ENCODE measurements at places on chromosomes 3 and 15.

DNA sequence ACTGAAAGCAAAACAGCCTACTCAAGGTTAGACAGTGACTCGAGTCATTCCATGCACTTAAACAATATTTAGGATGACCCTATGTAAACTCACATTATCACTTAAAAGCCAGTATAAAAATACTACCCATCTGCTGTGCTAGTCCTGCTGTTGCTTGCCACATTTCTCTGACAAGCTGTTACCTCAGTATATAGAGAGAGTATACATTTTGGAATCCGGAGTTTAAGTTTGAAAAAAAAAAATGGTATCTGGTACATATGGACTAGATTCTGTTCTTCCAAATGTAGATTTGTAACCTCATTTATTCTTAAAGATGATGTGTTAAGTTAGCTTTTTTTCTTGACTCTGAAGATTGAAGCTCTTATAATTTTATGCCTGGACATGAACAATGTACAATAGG is 503.8 kb upstream of the TPRG1 start:
- no peak for DNase-seq

- DNase-seq, result peak; percentile 3
Measured at GRCh38 chr3:47315069-47315647, 32.4 kb downstream of the KLHL18 start.

DNA sequence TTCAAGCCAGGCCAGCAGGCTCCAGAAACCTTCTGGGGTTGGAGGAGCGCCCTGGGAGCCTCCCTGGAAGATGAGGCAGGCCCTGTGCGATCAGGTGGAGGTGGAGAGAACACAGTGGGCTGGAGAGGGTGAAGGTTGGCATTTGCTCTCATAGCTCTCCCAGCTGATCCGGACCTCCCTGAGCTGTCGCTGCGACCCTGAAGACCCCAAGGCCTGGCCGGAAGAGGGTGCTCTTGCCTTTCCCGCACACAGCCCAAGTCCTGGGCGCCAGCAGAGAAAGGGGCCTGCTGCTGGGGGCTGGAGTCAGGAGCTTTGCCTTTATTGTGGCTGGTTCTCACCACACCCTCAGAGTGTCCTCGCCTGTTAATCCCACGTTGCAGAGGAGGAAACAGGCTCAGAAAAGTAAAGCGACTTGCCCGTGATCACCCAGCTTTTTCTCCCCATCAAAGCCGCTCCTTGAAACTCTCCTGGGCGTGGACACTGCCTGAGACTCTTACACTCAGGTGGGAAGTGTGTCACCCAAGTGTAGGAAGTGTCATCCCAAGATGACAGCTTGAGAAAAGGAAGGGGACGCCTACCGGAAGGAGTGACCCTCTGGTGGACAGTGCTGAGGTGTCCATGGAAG is 8.6 kb upstream of the RPL29 start:
- peak; percentile 35 for DNase-seq

GRCh38 chr3:23487015-23487414 is 283.9 kb downstream of the UBE2E2 start:
- DNase-seq, result no peak

GRCh38 chr3:67497746-67498145 is 156.7 kb downstream of the SUCLG2 start:
- DNase-seq, result no peak

- DNase-seq, result no peak
Measured at GRCh38 chr15:43246261-43246774, 20.4 kb downstream of the TGM5 start.

DNA sequence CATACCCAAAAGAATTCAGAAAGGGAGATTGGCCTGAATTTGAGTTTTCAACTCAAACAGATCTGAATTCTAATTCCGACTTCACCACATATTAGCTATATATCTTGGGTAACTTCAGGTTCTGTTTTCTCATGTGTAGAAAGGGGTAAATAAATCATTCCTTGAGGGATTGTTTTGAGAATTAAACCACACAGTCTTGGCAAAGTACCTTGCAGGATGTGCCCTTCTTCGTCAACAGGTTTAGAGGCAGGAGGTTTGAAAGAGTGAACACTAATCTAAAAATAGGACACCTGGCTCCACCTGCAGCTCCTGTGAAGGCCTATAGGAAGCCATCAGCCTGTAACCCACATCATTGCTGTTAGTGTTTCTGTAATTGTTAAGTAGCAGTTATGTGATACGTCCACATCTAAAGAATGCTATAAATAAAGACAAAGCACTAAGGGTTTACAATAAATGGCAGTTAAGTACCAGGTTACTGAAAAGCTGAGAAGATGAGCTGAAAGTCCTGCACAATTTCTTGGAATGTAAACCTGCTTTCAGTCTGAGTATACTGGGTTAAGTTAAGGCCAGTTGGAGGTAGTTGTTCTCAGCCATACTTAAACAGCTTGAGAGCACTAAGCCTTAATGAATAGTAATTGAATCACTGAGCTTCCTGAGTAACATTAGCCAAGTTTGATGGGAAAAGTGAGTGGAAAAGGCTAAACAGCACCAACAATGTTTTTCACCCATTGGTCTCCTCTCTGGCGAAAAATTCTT is 6.0 kb downstream of the CCDC80 start:
- DNase-seq, result no peak

DNA sequence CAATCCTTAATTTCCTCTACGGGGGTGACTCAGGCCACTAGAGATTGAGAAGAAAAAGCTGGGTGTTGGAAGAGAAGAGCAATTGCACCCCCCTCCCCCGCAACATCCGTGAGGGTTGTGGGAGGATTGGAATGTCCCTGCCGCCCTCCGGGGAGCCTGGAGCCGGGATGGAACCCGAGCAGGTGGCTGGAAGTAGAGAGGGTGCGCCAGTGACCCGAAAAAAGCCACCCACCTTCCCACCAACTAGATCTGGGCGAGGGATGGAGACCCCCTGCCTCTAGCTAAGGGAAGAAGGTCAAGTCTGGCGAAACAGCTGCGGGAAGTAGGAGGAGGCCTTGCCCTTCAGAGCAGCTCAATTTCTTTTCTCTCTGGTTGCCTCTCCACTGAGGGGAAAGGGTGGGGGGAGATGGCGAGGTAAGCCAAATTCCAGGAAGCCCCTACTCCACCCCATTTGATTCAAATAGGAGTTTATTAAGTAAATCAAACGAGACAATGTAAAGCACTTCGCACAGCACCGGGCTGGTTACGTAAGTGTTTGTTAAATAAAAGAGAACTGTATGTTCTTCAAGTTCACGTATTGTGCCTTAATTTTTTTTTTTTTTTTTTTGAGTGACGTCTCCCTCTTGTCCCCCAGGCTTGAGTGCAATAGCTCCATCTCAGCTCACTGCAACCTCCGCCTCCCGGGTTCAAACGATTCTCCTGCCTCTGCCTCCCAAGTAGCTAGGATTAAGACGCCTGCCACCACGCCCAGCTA is 1.1 kb upstream of the WWTR1 start:
- no peak for DNase-seq

GRCh38 chr3:64293121-64293520 is 67.9 kb upstream of the PRICKLE2 start:
- no peak for DNase-seq

DNA sequence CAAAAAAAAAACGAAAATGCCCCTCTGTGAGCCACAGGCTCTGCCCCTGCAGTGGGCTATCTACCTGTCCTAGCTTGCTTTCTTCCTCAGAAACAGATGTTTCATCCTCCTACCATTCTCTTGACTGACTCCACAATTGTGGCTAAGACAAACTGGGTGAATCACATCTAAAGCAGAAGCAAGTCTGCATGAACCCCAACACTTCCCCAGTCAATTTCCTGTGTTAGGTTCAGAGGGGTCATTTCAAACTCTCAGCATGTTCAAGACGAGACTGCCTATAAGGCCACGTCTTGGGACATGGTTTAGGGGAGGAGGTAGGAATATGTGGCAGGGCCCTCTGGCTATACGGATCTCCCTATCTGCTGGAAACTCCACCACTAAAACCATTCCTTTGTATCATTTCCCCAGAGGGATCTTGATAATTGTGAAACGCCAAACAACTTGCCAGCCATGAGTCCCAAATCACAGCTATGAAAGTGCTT is 28.6 kb upstream of the ANKDD1A start:
- peak; percentile 30 for DNase-seq

GRCh38 chr15:23877502-23878412 is 190.7 kb upstream of the NDN start:
- DNase-seq, result peak; percentile 1

- no peak for DNase-seq
Measured at GRCh38 chr3:72279068-72279604, 494.2 kb upstream of the PROK2 start.

DNA sequence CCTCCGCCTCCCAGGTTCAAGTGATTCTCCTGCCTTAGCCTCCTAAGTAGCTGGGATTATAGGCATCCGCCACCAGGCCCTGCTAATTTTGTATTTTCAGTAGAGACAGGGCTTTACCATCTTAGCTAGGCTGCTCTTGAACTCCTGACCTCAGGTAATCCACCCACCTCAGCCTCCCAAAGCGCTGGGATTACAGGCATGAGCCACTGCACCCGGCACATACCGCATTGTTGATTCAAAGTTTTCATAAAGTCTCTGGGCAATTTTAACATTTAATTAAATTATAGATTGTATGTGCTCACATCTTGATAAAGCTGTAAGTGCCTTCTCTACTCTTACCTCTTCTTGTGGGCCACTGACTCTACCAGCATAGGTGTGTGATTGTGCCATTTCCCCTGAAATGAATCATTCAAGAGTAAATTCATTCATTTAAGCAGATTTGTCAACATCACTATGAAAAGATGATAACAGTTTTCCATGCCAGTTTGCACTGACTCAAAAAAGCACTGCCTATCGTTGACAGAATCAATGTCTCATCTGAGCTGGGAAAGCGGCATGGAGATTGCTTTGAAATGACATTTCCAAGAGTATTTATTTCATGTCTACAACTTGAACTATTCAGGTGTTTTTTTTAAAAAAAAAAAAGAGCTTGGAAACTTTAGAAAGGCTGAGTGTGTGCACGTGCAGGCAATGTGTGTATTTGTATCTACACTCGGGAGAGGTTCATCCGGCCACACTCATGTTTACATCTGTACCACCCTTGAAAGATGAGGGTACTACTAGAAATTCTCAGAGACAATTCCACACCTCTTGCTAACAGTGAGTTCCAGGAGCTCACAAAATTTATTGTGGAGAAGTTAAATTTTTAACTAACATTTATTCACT is 3.5 kb downstream of the BCL2A1 start:
- no peak for DNase-seq

- DNase-seq, result no peak
Measured at GRCh38 chr3:50323092-50323600, 601 bp upstream of the HYAL2 start.

DNA sequence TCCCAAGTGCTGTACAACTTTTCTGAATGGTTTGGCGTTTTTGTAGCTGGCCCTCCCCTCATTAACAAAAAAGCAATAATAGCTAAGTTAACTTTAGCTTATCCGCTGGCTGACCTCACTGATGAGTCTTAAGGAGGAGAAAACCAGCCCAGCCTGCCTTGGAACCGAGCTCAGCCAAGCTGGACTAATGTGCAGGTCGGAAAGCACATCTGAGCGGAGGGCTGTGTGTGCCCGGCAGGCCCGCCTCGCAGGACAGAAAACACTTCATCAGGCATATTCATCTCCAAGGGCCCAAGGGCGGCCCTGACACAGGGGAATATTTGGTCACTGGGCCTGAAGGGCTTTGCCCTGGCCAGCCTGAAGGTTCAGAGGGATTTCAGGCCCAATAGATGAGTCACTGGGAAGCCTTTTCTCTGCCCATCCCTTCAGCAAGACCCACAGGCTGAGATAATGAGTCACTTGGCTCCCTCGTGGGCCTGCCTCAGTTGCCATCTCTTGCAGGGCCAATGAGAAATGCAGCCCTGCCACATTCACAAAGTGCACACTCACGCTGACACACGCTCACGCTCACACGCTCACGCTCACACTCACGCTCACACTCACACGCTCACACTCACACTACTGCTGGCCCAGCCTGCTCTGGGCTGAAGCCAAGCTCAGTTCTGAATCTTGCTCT is 75.1 kb downstream of the SLC12A8 start:
- DNase-seq, result peak; percentile 67

DNA sequence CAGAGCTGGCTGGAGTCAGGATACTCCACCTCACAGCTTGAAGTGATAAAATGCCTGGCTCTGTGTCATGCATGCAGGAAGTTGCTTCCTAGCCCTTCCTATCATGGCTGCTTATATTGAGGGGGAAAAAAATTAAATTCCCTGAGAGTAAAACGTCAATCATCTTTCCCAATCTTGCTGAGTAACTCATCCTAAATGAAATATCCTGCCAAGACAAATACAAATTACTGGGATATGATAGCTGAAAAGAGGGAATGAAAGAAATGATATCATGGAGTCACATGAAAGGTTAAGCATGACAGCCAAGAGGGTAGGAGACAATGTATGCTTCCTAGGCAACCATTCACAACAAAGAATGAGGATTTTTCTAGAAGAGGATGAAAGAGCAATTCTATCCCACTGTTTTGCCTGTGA is 110.6 kb downstream of the ABI3BP start:
- peak; percentile 53 for DNase-seq

- DNase-seq, result peak; percentile 34
Measured at GRCh38 chr3:72593881-72594397, 254.3 kb downstream of the SHQ1 start.

DNA sequence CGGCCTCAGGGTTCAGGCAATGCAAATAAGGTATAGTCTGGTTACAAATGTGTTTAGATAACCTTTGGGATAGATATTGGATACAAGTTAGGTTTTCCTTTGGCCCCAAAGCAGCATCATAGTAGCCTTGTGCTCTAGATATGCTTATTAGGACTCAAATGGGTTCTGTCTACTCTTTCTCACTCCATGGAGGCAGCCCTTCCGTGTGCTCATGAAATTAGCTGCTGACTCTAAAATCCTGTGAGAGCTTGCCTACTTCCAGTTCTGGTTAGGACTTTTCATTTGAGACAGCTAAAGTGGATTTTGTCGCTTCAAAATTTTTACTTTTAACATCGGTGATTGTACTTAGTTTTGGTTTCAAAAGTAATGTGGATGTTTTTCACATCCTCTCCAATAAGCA is 1.6 kb downstream of the CDV3 start:
- DNase-seq, result no peak

- DNase-seq, result no peak
Measured at GRCh38 chr15:66721020-66721419, 19.0 kb downstream of the SMAD6 start.

GRCh38 chr3:156071031-156071430 is 49.3 kb upstream of the KCNAB1 start:
- peak; percentile 7 for DNase-seq

GRCh38 chr3:59605318-59605717 is 555.5 kb upstream of the CFAP20DC start:
- DNase-seq, result no peak

DNA sequence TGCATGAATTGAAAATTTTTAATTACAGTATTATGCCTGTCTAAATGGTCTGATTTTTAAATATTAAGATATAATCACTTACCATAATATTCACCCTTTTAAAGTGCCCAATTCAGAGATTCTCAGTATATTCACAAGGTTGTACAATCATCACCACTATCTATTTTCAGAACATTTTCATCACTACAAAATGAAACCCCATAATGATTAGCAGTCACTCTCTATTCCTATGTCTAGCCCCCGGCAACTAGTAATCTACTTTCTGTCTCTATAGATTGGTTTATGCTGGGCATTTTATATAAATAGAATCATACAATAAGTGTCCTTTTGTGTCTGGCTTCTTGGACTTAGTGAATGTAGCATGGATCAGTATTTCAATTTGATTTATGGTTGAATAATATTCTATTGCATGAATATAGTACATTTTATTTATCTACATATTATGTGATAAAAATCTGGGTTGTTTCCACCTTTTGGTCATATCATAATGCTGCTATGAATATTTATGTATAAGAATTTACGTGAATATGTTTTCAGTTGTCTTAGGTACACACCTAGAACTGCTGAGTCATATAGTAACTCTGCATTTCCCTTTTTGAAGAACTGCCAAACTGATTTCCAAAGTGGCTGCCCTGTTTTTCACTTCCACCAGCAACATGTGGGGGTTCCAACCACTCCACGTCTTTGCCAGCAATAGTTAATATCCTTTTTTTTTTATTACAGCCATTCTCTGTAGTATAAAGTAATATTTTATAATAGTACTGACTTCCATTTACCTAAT is 485.7 kb upstream of the ZNF385D start:
- no peak for DNase-seq

Data from AG10803 (cell line).